ENCODE measurements at places on chromosomes 7 and 10.

- no peak for DNase-seq
These were observed 43.9 kb upstream of the ARHGAP12 start for GRCh38 chr10:31972519-31973041.

DNA sequence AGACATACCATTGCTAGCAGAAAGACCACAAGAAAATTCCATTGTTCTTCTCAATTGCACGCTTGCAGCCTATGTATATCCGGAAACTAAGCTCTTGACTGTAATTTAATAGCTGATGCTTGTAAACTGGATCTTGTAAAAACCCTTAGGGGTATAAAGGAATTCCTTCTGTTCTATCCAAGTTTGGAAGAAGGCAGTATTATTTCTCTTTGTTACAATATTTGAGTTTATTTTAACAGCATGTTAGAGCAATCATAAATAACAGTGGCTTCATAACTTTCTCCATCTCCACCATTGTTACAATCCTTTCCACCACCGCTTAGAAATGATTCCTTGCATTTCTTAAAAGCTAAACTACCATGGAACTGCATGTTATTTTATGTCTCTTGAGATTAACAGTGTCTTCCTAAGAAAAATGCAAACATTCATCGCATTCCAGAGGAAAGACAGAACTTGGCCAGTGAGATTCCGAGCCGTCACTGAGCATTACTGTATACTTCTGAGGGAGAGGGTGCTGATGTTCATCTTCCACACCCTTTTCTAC lies 92.5 kb downstream of the TRIL start:
- DNase-seq = no peak

DNA sequence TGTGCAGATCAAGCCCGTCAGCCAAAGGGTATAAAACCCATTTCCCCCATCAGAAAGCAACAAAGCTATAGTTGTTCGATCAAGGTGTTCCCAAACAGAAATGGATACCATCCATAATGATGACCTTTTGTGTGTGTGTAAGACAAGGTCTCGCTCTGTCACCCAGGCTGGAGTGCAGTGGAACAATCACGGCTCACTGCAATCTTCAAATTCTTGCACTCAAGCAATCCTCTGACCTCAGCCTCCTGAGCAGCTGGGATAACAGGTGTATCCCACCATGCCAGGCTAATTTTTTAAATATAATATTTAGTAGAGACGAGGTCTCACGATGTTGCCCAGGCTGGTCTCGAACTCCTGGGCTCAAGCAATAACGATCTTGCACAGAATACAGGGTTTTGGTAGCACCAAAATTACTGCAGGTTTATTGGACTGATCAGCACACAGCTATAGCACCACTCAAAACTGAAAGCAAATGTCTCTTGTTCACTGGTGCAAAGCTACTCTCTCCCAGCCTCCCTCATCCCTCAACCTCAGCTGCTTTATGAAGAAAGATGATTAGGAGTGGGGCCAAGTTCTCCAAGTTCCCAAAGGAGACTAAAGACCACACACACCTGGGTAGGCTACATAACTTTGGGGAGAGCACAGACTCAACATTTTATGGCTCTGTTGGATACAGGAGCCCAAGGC lies 80.5 kb downstream of the ABI1 start:
- DNase-seq = no peak

DNA sequence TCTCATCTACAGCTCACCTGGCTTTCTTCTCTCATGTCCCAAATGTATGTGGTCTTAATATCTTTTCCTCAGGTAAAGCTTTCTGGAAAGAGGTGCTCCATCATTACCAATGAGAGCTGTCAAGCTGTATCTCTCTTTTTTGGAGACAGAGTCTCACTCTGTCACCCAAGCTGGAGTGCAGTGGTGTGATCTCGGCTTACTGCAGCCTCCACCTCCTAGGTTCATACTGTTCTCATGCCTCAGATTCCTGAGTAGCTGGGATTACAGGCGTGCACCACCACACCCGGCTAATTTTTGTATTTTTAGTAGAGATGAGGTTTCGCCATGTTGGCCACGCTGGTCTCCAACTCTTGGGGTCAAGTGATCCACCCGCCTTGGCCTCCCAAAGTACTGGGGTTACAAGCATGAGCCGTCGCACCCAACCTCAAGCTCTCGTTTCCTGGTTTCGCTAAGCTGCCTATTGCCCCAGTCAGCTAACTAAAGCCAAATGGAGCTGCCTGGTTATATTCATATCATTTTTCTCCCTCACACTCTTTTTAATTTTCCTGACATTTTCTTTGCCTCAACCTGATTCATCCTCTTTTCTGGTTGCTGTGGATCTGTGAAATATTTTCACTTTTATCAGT lies 60.5 kb downstream of the SUFU start:
- no peak for DNase-seq

DNA sequence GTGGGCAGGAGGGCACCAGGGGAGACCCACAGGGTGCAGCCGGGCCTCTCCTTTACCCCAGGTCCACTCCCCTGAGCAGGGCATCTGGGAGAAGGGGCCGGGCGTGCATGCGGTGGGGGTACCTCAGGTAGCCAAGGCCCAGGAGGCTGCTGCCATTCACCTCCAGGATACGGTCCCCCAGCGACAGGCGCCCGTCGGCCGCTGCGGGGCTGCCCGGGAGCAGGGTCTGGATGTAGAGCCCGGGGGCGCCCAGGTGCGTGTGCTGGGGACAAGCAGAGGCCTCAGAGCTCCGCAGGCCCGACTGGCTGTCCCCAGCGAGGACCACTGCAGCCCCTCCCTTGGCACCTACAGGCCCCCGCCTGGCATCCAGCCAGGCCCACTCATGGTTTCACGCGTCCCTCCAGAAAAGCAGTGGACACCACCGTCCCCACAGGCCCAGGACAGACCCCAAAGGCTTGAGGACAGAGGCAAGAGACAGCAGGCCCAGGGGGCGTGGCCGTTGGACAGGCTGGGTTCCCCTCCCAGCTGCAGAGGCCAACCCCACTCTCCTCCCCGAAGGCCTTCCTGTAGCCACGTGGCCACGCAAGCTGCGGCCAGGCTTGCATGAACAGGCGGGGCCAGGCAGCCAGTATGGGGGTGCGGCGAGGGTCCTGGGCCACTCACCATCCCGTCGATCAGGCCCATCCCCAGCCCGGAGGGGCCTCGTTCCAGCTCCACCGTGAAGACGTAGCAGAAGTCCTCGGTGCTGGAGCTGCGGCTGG lies 24.3 kb downstream of the AP5Z1 start:
- DNase-seq = no peak

All from transverse colon (tissue), 4 donors.